ENCODE measurements at places on chromosomes 12 and 14. TPM values are rescaled to one million over a fixed set of nuclear protein-coding genes. Genes with fewer than 3 reads are reported as not detected.

TPCN1 gene
- 7.9 TPM for total RNA-seq

ACRBP gene
- total RNA-seq: 0.50 TPM

LMNTD1 gene
- total RNA-seq: 0.14 TPM

SYCP3 gene
- total RNA-seq: under 0.01 TPM

RAD9B gene
- 0.57 TPM for total RNA-seq

NEUROD4 gene
- total RNA-seq: not detected
